Activated CD4-positive, alpha-beta T cell treated with anti-CD3 and anti-CD28 coated beads, Interleukin-2, amount 50 U/mL, for 24 hours (primary cell): ENCODE measurements at places on chromosomes 3 and 15.
A peak's percentile ranks its signal among the peaks of the same experiment; 100 is the strongest.

DNA sequence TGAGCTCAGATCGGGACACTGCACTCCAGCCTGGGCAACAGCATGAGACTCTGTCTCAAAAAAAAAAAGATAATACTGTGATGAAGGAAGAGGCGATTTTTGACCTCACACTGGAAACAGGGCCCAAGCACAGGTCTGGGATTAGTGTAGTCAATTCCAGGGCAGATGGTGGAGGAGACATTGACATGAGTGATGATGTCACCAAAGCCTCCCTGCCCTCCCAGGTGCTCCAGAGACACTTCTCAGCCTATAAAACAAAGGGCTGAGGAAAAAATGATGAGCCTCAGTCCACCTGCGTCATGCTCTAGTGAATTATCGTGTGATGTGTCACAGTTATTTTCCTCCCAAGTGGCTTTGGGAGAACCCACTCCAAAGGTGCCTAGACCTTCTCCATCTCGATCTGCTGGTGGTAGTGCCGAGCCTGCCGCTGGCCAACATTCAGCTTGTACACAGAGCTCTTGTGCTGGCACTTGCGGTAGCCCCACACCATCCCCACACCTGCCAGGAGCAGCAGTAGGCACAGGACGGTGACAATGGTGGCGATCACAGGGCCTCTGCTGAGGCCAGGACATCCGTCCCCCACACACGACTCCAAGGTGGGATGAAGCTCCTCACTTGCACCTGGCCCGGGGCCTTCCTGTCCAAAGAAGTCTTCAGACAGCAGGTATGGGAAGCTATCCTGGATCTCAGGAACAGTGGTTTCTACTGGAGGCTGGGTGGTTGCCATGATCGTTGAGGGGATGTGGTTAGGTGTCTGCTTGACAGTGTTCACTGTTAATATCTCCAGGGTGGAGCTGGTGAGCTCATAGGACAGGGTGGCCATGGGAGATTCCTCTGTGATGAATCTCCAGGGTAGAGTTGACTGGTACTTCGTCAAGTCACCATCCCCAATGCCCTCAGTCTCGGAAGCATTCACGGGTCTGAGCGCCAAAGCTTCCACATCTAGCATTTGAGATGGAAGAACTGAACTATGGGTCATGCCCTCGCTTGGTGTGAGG is 38.8 kb downstream of the CRTAP start:
- DNase-seq: no peak

- no peak for DNase-seq
These were observed 14.3 kb downstream of the EOGT start for GRCh38 chr3:68999158-68999557.

DNA sequence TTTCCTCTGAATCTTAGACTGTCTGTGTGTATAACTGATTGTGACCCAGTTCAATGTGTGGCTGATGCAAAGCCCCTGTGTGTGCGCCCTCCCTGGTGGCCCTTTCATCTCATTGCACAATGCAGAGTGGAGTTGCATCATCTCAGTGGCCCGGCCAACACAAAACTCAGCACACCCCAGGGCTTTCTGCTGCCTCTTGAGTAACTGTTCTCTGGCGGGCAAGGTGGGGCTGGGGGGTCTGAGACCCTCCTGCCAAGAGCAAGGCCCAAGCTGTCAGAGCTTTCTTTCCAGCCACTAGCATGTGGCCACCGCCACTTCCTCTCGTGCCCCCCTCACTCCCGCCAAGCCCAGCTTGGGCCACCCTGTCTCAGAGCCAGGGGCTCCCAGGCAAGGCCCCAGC is 80.7 kb upstream of the ALDH1L1 start:
- DNase-seq: no peak

GRCh38 chr3:95228416-95228815 is 1165.6 kb downstream of the NSUN3 start:
- no peak for DNase-seq

DNA sequence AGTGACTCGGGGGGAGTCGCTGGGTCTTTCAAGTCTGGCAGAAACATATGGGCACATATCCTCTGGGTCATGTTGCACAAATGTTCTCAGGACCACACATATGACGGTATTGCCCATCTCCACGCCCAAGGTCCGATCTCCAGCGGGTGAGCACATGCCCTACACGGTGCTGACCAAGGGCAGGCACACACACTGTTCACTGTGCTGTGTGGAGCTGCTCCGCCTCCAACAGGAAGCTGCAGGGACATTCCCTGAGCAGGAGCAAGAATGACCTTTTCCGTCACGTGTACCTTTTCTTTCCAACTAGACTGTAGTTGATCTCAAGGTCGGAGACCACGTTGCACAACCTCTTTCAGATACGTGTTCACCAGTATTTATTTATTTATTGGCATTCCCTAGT is 41.7 kb upstream of the B3GNT5 start:
- DNase-seq: no peak

DNA sequence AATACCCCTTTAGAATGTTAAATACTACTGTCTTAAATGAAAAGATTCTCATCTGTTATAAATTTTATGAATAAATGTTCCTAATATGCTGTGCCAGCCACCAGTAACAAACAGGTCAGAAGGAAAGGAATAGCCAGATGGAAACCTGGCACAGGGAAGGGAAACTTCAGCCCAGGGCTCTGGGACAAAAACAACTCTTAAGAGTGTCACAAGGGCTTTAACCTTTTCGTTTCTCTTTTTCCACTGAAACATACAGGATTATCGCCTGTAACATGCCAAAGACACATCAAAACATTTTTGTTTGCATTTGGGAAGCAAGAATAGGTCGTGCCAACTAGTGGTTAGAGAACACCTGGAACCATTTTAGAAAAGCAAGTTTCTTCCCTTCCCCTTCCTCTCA is 109.0 kb upstream of the NEDD4 start:
- no peak for DNase-seq

DNA sequence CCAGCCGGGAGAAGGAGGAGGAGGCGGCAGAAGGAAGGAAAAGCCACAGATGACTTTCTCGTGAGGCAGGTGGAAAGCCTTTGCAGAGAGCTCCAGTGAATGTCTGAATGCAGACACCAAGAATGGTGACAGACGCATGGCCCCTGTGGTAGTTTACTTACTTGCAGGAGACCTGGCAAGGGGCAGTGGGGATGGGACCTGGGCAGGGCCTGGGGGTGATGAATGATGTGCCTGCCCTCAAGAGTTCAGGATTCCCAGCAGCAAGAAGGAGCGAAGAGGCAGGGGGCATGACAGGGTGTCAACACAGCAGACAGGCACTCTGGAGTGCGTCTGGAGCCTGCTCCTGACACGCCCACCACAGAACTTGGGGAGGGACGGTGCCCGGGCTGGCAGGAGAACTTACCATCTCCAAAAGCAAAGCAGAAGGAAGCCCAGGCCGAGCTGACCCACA is 260.5 kb upstream of the LYSMD4 start:
- DNase-seq: no peak

DNA sequence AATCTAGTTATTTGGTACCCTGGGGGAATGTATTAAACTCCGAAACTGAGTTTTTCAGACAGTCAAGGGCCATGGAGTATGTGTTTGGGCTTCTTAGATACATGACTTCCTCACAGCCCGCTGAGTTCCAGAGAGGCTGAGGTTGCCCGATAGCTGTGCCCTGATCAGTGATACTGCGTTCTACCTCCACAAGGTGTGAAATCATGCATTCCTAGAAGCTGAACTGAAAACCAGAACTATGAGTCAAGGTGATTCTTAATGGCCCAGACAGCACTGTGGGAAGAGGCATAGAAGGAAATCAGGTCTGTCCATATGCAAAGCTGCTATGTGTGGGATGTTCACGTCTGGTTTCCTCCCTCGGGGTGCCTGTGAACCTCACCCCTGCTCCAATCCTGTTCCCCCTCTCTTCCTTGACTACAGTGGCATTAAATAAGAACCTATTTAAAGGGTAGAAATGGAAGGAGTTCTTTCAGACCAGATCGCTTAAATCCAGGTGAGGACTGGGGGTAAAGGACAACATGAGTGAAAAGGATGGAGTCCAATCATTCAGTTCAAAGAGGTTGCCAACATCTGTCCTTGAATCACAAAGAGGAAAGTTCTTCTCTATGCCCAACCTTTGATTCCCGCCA is 74.3 kb downstream of the MYO1E start:
- DNase-seq: peak; percentile 32

- DNase-seq: no peak
These were observed 116.7 kb downstream of the XXYLT1 start for GRCh38 chr3:195154111-195154791.

GRCh38 chr3:62065985-62066693 is 307.2 kb downstream of the FEZF2 start:
- DNase-seq: no peak

DNA sequence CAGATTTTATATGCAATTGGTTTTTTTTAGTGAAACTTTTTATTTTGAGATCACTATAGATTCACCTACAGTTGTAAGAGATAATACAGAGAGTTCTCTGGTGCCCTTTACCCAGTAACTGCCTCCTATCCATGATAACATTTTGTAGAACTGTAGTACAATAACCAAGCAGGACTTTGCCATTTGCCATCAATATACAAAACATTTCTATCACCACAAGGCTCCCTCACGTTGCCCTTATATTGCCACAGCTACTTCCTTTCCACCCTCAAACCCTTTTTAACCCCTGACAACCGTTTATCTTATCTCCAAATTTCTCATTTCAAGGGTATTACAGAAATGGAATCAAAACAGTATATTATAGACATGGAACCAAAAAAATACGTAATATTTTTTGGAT is 130.7 kb upstream of the GOLGA6L4 start:
- no peak for DNase-seq

- no peak for DNase-seq
These were observed 23.1 kb downstream of the RIOX2 start for GRCh38 chr3:97949110-97949485.

GRCh38 chr3:71885006-71885405 is 100.1 kb upstream of the PROK2 start:
- DNase-seq: no peak

DNA sequence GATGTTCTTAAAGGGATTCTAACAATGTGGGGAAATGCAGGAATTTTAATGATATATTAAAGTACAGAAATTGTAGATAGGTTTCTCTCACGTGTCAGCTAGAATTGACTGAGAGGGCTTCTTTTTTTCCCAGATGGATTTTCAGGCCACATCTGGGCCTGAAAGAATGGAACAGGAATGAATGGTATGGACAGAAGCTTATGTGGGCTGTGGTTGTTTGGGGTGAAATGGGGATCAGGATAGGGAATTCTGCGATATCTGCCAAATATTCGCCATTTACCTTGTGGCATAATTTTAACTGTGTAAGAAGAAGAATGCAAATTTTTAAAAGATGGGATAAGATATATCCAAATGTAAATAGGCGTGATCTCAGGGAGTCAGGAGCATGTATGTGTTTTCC is 45.4 kb upstream of the FAM98B start:
- no peak for DNase-seq

DNA sequence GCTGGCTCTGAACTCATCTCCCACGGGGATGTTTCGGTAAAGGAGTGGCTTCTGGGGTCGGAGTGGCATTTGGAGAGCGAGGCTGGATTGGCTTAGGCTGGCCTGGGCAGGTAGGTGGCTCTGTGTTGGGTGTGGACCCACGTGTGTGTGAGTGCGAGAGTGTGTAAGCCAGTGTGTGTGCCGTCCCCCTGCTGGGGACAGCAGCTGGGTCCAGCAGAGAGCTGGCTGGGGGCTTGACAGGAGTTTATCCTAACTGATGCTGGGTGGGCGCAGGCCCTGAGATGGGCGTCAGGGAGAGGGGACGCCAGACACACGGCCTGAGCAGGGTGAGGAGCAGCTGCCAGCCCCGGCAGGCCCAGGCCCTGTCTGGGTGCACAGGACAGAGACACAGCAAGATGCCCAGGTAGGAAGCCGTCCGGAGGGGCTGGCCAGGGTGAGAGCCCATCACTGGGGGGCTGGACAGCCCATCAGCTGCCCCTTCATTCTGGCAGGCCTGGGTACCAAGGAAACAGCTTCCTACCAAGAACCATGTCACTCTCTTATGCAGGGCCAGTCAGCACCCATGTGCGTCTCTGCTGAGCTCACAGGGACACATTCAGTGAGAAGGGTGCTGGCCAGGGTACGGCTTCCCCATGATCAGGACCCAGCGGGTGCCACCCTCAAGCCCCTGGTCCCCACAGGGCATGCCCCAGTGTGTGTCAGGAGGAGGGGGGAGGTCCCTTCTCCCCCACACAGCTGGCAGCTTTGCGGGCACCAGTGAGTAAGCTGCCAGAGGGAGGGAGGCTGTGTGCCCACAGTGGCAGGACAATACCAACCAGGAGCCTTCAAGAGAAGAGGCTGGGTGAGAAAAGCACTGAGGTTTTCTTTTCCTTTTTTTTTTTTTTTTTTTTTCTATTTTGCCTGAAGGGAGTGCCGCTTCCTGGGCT is 1.1 kb downstream of the PAK6 start:
- DNase-seq: no peak

DNA sequence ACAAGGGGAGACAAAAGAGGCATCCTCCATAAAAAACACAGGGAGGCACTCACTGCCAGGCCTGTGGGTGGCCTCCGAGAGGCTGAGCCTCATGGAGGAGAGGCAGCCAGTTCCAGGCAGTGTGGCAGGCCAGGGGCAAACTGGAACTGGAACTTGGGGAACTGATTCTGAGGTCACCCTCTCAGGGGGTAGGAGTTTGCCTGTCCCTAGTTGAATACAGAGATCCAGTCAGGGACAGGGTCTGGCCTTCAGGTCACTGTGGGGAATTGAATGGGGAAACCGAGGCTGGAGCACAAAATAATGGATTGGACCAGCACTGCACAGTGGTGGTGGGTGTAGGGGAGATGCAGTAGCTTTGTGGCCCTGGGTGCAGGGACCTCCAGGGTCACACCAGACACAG is 58.7 kb downstream of the TPRA1 start:
- DNase-seq: no peak

GRCh38 chr3:63508305-63508704 is 144.2 kb upstream of the SNTN start:
- DNase-seq: no peak

DNA sequence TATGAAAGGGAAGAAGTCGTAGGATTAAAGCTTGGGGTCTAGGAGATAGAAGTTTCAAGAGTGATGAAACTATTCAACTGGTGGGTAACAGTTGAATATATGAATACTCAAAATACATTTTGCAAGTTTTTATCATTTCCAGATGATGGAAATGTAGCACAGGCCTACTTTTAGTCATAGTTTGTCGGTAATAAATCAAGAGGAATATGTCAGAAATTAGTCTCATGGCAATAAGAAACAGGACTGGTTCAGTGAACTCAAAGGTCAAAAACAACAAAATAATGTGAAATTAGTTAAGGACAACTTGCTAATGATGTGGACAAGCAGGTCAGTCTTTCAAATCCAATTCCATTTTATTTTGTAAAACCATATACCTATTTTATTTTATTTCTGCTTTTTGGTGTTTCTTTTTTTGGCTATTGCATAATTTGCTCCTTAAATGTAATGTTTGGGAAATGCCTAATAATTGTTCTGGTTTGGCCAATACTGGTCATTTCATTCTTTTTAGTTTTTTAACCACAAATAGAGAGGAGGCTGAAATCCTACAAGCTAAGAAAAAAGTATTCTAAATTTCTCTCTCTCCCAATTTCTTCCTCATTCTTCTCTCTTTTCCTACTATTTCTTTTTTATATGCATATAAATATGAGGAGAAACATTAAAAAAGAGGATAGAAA is 195.2 kb upstream of the ARHGEF26 start:
- no peak for DNase-seq
